Chondrocyte (in vitro differentiated cells): ENCODE measurements at places on chromosomes 6 and 20. TPM values are rescaled to one million over a fixed set of nuclear protein-coding genes. Genes with fewer than 3 reads are reported as not detected.

NFYA gene
- 18.8 to 24.7 TPM (median 20.5 TPM) in 3 replicates for total RNA-seq

LCA5 gene
- 3.0 to 4.4 TPM (median 3.8 TPM) in 3 replicates for total RNA-seq

FKBP1C gene
- total RNA-seq = 0.44 to 0.82 TPM (median 0.75 TPM) in 3 replicates

HLA-F gene
- total RNA-seq = 5.1 to 6.6 TPM (median 6.4 TPM) in 3 replicates

LAMA5 gene
- 156 to 368 TPM (median 355 TPM) in 3 replicates for total RNA-seq

DBNDD2 gene
- 11.3 to 47.0 TPM (median 46.6 TPM) in 3 replicates for total RNA-seq

- no peak for DNase-seq
Observed at GRCh38 chr6:130944486-130944885, 117.3 kb downstream of the SMLR1 start.

GRCh38 chr20:14879020-14879697 is 541.7 kb upstream of the FLRT3 start:
- no peak for DNase-seq

DNA sequence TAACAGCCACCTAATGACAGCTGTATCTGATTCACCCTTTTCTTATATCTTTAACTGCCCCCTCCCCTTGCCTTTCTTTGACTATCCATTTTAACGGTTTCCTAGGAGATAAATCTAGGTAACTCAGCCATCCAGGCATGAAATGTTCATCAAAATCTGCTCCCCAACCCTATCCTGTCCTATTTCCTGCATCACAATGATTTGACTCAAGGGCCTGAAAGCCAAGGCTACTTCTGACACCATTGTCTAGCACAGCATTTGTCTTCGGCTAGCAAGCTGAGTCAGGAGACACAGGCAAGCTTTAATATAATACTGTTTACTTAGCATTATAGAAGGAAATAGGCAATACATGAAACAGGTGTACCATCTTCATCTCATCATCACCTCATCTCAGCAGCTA is 31.6 kb upstream of the MANEA start:
- no peak for DNase-seq

- DNase-seq = no peak
Observed at GRCh38 chr20:4413314-4414049, 308.2 kb upstream of the PRND start.

- peak; percentile 56 for DNase-seq
Observed at GRCh38 chr6:42239736-42240375, 22.2 kb upstream of the MRPS10 start.

DNA sequence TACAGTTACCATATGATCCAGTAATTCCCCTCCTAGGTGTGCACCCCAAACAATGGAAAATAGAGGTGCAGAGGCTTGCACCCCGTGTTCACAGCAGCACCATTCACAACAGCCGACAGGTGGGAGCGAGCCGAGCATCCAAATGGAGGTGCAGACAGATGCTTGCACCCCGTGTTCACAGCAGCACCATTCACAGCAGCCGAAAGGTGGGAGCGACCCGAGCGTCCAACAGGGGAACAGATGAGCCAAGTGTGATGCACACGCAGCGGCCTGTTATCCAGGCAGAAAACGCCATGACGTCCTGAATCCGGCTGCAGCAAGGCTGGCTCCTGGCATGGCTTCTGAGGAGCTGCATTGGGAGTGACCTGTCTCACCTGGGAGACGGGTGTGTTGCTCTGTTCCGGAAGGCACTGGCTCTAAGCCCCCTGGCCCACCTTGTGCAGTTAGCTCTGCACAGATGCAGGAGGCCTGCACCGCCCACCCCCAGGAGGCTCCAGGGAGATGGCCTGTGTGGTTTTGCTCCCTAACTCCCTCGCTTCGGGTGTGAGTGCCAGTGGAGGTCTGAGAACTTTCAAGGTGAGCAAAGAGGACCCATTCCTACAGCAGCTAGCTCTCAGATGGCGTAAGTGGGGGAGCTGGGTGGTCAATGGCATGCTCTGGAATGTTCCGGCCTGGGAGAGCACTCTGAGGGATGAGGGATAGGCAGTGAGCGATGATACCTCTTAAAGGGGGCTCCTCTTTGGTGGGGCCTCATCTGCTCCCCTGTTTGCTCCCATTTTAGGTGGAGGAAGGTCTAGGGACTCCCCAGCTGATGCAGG is 47.8 kb upstream of the FRMD1 start:
- no peak for DNase-seq

DNA sequence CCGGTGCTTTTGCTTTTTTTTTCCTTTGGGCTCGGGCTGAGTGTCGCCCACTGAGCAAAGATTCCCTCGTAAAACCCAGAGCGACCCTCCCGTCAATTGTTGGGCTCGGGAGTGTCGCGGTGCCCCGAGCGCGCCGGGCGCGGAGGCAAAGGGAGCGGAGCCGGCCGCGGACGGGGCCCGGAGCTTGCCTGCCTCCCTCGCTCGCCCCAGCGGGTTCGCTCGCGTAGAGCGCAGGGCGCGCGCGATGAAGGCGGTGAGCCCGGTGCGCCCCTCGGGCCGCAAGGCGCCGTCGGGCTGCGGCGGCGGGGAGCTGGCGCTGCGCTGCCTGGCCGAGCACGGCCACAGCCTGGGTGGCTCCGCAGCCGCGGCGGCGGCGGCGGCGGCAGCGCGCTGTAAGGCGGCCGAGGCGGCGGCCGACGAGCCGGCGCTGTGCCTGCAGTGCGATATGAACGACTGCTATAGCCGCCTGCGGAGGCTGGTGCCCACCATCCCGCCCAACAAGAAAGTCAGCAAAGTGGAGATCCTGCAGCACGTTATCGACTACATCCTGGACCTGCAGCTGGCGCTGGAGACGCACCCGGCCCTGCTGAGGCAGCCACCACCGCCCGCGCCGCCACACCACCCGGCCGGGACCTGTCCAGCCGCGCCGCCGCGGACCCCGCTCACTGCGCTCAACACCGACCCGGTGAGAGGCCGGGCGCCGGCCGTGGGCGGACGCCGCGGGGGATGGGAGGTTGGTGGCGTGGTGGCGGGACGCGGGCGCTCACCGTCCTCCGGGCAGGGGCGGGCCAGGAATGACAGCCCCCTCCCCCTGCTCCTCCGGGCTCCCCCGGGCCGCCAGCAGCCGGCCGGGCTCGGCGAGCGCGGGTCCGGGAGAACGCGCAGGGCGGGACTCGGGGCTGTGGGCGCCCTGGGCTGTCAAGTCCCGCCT is 606 bp downstream of the ID4 start:
- DNase-seq = no peak

GRCh38 chr20:35615667-35616464 is at the start of gene SPAG4:
TSS of gene SPAG4 (plus strand) at chr20:35615829. CDS start at chr20:35616004, 175 bp downstream.
- DNase-seq = peak; percentile 98

- DNase-seq = no peak
Observed at GRCh38 chr6:109019911-109020310, 74.7 kb downstream of the SESN1 start.
